ENCODE measurements at places on chromosomes 5 and 9. TPM values are rescaled to one million over a fixed set of nuclear protein-coding genes. Genes with fewer than 3 reads are reported as not detected.

Gene LCN9
- total RNA-seq, result not detected

Gene IFNK
- not detected for total RNA-seq

Gene GRIN1
- total RNA-seq, result not detected

Gene FGD3
- total RNA-seq, result 4.6 TPM

Gene PRRT1B
- total RNA-seq, result not detected

Gene PRDM9
- total RNA-seq, result not detected

Gene GHR
- total RNA-seq, result 12.4 TPM

Gene BARHL1
- not detected for total RNA-seq

Gene STK32A
- 4.1 TPM for total RNA-seq

Gene NRARP
- 49.1 TPM for total RNA-seq

Gene CARD9
- 0.28 TPM for total RNA-seq

Gene SPATA31C1
- total RNA-seq, result not detected

Gene SLCO4C1
- 2.1 TPM for total RNA-seq

Gene SERINC5
- 22.3 TPM for total RNA-seq

All from Peyer's patch (tissue), 4 donors.